ENCODE measurements at places on chromosomes 16 and 17.
A peak's percentile ranks its signal among the peaks of the same experiment; 100 is the strongest.

DNA sequence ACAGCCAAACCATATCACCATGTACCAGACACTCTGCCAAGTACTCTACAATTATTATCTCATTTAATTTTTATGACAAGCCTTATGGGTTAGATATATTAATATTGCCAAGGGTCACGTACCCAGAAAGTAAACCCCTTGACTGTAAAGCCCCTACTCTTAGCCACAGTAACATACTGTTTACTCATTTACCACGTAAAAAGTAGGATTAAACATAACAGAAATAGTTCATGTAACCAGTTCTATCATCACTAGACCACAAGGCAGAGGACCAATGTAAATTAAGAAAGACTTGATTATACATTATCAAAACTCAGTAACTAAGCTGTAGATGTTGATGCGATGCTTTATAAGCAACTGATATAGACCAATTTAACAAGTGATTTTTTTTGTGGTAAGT, 101.5 kb upstream of the CNTNAP4 start:
- DNase-seq: no peak

GRCh38 chr16:31868691-31869167, 4.9 kb upstream of the ZNF267 start:
- DNase-seq: peak; percentile 57

DNA sequence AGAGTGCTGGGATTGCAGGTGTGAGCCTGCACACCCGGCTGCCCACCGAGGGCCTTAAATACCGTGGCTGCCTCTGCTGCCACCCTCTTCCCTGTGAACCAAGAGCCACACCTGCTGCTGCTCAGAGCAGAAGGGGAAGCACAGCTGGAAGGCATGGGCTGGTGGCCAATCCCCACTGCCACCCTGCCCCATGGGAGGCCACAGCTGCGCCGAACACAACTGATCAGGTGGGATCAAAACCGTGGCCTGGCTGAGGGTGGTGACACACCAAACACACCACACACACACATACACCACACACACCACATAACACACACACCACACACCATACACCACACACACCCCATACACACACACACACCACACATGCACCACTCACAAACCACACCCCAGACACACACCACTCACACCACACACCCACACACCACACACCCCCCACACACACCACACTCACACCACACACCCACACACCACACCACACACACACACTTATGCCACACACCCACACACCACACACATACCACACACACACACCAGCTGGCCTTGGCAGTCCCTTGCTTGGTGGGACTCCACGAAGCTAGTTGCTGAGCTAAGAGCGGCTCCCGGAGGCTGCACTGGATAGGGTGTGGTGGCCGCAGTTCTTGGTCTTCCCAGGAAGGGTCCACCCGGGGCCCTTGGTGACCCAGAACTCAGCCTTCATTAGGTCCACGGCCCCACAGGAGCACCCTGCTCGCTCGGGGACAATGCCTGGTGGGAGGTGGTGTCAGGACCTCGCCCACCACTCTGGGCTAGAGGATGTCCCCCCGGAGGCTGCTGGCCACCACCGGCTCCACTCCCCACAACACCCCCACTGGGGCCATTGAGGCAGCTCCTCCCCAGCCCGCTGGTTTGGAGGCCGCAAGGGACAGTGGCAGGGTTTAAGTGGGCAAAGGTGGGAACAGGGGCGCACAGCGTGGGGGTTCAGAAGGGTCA, 14.9 kb downstream of the CEP131 start:
- DNase-seq: no peak

- no peak for DNase-seq
Measured at GRCh38 chr16:53695070-53695469, 8.6 kb downstream of the RPGRIP1L start.

DNA sequence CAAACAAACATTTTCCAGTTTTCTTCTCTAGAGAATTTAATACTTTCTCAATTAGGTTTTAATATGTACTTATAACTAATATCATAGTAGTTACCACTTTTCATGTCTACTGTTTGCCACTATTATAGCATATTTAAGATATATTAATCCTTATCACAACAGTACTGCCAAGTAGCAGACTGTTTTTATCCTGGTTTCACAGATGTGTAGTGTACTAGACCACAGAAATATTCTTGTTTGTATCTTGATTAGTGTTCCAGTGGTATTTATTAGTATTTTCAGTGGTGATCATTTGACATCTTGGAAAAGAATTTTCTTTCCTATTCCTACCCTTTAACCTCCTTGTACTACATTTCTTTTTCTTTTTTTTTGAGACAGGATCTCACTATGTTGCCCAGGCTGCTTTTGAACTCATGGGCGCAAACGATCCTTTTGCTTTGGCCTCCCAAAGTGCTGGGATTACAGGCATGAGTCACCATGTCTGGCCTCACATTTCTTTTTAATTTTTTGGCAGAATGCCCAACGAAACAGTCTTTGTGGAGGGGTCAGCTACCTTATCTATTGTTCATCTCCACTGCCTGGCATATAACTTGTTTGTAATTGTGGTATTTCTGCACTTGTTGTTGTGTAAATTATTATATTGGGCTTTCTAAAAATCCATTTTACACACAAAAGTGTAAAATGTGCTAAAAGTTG, 27.2 kb downstream of the MAP2K4 start:
- DNase-seq: no peak

DNA sequence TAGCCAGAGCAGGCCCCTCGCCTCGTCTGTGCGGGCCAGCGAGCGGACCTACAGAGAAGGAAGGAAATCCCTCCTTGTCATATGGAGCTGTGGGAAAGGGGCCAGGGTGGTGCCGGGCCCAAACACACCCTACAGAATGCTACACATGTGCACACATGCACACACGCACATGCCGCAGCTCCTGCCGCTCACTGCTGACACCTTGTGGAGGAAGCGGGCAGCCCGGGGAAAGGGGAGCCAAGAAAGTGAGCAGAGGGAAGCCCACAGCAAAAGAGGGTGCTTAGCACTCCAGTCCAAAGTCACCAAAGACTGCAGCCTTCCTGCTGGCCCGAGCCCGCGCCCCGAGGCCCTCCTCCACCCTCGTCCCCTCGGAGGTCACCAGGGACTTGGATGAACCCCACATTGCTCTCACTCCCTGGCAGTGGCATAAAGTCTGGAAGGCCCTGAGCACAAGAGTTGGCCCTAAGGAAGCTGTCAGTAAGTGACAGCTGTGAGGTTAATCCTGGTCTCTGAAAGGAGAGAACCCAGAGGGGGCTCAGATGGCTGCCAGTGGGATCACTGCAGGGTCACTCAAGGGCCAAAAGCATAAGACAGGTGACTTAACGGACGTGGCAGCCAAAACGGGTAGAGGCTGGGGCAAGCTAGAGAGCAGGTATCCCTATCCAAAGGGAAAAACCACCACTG, 68.2 kb downstream of the MYO18A start:
- DNase-seq: peak; percentile 47

GRCh38 chr17:48663134-48663924, 37.2 kb upstream of the HOXB9 start:
- DNase-seq: no peak

GRCh38 chr17:7647018-7647417, 3.7 kb upstream of the ATP1B2 start:
- DNase-seq: no peak

DNA sequence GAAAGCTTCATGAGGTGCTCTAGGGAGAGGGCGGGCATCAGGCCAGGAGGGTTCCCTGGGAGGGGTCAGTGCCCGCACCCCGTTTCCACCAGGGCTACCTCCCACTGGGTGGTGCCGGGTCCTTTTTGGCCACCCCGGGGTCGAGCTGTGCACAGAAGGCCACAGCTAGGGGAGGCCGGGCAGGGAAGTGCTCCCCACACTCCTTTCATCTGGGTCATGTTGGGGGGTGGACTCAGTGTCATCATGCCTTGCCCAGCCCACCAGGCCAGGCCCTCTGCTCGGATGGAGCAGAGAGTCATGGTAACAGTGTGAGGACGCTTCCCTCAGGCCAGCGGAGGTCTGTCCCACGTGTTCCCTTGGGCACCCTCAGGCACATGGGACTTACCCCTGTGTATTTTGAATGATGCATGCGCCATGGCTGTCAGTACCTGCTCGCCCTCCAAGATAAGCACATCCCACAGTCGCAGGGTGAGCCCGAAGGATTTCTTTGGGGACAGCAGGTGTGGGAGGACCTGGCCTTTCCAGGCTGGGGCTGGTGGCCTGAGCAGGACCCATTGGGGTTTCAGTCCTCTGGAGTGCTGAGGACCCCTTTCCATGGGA, 46.4 kb downstream of the TNFRSF13B start:
- no peak for DNase-seq

GRCh38 chr17:70989280-70989679, 819.9 kb downstream of the KCNJ2 start:
- no peak for DNase-seq

DNA sequence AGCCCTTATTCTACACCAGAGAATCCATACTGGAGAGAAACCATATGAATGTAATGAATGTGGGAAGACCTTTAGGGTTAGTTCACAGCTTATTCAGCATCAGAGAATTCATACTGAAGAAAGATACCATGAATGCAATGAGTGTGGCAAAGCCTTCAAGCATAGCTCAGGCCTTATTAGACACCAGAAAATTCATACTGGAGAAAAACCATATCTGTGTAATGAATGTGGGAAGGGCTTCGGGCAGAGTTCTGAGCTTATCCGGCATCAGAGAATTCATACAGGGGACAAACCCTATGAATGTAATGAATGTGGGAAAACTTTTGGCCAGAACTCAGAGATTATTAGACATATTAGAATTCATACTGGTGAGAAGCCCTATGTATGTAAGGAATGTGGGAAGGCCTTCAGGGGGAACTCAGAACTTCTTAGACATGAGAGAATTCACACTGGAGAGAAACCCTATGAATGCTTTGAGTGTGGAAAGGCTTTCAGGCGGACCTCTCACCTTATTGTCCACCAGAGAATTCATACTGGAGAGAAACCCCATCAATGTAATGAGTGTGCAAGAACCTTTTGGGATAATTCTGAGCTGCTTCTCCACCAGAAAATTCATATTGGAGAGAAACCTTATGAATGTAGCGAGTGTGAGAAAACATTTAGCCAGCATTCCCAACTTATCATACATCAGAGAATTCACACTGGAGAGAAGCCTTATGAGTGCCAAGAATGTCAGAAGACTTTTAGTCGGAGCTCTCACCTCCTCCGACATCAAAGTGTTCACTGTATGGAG, 14.1 kb downstream of the ZFP3 start:
- DNase-seq: no peak

DNA sequence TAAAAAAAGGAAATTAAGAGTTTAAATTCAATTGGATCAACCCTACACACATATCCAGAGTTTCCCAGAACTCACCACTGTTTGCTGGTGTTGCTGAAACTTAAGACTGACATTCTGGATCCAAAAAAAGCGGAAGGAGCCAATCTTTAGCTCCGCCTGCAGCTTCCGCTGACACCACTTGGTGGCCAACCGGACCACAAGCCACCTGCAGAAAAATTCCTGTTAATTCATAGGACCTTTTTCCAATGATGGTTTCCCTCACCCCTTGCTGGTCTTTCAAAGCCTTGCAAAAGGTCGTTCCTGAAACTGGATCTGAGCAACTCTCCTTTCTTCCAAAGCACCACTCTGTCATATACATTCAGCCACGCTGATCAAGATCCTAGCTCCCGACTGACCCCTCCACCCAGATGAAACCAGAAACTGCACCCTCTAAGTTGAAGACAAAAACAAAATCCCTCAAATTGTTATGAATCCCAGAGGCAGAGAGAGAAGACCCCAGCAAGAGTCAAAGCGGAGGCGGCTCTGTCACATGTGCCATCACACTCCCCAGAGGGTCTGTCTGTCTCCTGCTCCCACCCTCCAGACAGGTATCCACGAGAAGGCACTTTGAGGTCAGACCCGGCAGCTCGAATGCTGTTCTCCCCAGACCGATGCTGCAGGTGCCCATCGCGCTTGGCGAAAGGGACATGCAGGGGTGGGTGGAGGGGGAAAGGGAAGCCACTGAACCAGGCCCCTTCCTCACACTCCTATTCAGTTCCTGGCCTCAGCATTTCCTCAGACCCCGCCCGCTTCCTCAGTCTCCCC, 773 bp downstream of the BLTP2 start:
- no peak for DNase-seq

DNA sequence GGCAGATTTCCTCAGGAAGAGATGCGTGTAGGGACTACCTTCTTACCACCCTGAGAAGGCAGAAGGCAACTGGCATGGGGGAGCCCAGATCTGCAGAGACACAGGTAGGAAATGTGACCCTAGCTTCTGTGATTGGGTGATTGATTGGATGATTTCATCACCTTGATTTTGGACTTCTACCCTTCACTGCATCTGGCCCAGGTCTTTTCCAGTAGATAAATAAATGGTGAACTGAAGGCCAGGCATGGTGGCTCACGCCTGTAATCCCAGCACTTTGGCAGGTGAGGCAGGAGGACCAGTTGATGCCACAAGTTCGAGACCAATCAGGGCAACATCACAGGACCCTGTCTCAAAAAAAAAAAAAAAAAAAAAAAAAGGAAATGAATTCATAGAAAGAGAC, 14.7 kb upstream of the SMURF2 start:
- DNase-seq: no peak

GRCh38 chr17:78986649-78987328, 7.1 kb upstream of the LGALS3BP start:
- no peak for DNase-seq

- DNase-seq: no peak
Measured at GRCh38 chr17:41144846-41145245, 4.5 kb upstream of the KRTAP4-6 start.

DNA sequence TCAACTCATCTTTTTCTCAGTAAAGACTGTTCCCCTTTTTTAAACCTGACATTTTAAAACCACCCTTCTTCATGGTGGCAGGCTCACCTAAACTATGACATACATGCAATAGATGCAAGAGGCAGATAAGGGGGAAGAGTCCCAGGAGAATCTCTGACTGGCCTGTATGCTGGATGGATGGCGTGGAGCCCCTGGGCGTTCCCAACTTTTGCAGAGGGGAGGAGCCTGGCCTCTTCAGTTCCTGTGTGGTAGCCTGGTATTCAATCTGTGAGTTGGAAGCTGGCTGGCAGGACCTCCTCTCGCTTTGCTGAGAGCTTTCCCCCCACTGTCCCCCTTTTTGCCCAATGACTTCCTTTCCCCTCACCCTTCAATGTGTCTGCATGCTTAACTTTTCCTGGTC, 217.6 kb upstream of the CA10 start:
- no peak for DNase-seq

GRCh38 chr17:43142153-43142552, 17.0 kb upstream of the BRCA1 start:
- no peak for DNase-seq

DNA sequence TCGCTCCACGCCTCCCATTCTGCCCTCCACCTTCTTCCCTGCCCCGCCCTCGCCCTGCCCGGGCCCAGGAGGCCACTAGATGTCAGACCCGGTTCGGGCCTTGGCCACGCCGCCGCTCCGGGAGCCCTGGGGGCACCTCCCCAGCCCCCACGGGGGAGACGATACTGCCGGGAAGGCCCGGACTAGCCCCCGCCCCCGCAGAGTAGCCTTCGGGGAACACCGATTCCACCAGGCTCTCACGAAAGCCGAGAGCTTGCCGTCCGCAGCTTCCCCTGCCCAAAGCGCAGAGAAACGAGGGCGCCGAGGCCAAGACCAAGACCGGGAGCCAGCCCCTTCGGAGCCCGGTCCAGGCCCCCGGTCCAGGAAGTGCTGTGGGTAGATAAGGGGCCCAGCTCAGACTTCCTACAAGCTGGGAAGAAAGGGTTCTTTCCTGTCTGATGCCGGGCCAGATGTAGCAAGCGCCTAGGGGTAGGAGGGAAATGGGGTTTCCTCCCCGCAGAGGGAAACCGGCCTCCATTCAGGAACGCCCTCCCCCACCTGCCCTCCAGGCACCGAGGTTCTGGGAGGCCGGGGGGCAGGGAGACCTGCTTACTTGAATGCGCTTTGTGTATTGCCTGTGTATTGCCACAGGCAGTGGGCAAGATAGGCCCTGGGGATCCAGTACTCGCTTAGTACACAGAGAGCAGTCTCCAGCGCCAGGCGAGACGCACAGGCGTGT, 806 bp upstream of the CYB561 start:
- DNase-seq: peak; percentile 37

Data from stimulated activated CD8-positive, alpha-beta memory T cell treated with anti-CD3 and anti-CD28 coated beads, Interleukin-7, amount 100 ng/mL, for 4 hours (primary cell).